ENCODE measurements at places on chromosomes 2 and 18. TPM values are rescaled to one million over a fixed set of nuclear protein-coding genes. Genes with fewer than 3 reads are reported as not detected.

- no peak for DNase-seq
- H3K27me3 ChIP-seq, result peaks cover 7% of the 10 kb centered on the region
- no peaks in the 10 kb centered on the region for H3K4me1 ChIP-seq
- no peak overlapping the region for H3K27ac ChIP-seq
Observed at GRCh38 chr2:36706021-36706876, 9.7 kb downstream of the VIT start.

GRCh38 chr18:55243857-55244256 is 284.6 kb upstream of the CCDC68 start:
- no peaks in the 10 kb centered on the region for H3K4me1 ChIP-seq
- no peaks in the 10 kb centered on the region for H3K27me3 ChIP-seq
- H3K36me3 ChIP-seq, result no peaks in the 10 kb centered on the region
- no peak overlapping the region for H3K4me3 ChIP-seq
- no peak for DNase-seq

DNA sequence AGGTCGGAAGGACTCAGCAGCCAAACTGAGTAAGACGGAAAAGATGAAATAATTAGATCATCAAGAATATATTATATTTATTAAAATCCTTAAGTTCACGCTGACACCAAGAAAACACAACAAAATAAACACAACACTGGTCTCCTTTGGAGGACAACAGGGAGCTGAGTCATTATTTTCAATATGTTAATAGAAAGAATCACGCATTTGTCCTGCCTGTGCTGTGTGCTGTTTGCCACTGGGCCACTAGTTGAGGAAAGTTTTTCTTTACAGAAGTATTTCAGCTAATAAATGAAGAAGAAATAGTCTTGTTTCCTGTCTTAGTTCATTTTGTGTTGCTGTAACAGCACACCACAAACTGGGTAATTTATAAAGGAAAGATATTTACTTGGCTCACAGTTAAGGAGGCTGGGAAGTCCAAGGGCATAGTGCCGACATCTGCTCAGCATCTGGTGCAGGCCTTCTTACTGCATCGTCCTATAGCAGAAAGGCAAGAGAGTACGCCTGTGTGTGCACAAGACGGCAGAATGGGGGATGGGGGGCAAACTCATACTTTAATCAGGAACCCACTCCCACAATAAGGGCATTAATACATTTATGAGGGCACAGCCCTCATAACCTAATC is 88.0 kb downstream of the TCF7L1 start:
- peaks cover 16% of the 10 kb centered on the region for H3K27me3 ChIP-seq
- no peak overlapping the region for H3K27ac ChIP-seq
- H3K4me1 ChIP-seq, result no peaks in the 10 kb centered on the region
- no peak for DNase-seq
- H3K36me3 ChIP-seq, result no peaks in the 10 kb centered on the region

GRCh38 chr2:111618978-111619902 is 264.8 kb downstream of the ANAPC1 start:
- DNase-seq, result no peak
- H3K4me3 ChIP-seq, result no peak overlapping the region
- H3K4me1 ChIP-seq, result peaks cover 3% of the 10 kb centered on the region
- H3K36me3 ChIP-seq, result no peaks in the 10 kb centered on the region
- H3K27me3 ChIP-seq, result peaks cover 3% of the 10 kb centered on the region

DNA sequence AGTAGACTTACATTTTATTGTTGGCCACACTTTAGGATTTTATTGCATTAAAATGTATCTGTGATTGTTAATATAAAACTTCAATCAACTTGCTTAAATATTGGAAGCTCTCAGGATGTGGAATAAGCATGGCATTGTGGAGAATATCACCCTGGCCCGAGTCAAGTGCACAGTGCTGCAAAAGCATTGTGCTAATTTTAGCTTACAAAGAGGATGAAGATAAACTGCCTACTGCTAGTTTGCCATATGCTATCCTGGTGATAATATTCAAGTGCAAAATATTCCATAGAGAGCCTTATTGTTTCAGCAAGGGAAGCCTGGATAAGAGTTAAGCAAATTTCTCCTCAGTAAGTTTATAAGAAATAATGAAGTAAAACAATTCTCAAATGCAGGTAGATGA is 54.5 kb downstream of the MEIS1 start:
- H3K4me3 ChIP-seq, result no peak overlapping the region
- no peaks in the 10 kb centered on the region for H3K4me1 ChIP-seq
- no peaks in the 10 kb centered on the region for H3K27me3 ChIP-seq
- no peak overlapping the region for H3K27ac ChIP-seq
- H3K36me3 ChIP-seq, result no peaks in the 10 kb centered on the region
- DNase-seq, result no peak

GRCh38 chr2:174972924-174973323 is 32.3 kb downstream of the CHN1 start:
- H3K27me3 ChIP-seq, result no peaks in the 10 kb centered on the region
- H3K4me1 ChIP-seq, result no peaks in the 10 kb centered on the region

- H3K27ac ChIP-seq, result no peak overlapping the region
- H3K4me1 ChIP-seq, result peaks cover 7% of the 10 kb centered on the region
- DNase-seq, result peak; percentile 26
- no peaks in the 10 kb centered on the region for H3K27me3 ChIP-seq
Observed at GRCh38 chr2:179096090-179096489, 46.2 kb upstream of the CCDC141 start.

GRCh38 chr2:136613096-136613495 is 152.2 kb upstream of the THSD7B start:
- no peak overlapping the region for H3K27ac ChIP-seq
- H3K27me3 ChIP-seq, result no peaks in the 10 kb centered on the region
- no peaks in the 10 kb centered on the region for H3K36me3 ChIP-seq
- H3K4me3 ChIP-seq, result no peak overlapping the region
- no peak for DNase-seq

DNA sequence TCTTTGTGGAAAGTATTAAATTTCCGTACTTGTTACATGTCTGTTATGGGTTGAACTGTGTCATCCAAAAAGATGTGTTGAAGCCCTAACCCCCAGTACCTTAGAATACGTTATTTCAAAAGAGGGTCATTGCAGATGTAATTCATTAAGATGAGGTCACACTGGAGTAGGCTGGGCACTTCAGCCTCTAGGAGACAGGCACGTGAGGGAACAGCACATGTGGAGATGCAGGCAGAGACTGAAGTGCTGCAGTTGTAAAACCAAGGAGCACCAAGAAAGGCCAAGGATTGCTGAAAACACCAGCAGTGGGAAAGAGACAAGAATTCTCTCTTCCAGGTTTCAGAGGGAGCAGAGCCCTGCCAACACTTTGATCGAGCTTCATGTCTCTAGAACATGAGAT is 4.6 kb upstream of the RHBDD1 start:
- no peaks in the 10 kb centered on the region for H3K27me3 ChIP-seq
- H3K36me3 ChIP-seq, result peaks cover 4% of the 10 kb centered on the region
- no peak overlapping the region for H3K4me3 ChIP-seq

DNA sequence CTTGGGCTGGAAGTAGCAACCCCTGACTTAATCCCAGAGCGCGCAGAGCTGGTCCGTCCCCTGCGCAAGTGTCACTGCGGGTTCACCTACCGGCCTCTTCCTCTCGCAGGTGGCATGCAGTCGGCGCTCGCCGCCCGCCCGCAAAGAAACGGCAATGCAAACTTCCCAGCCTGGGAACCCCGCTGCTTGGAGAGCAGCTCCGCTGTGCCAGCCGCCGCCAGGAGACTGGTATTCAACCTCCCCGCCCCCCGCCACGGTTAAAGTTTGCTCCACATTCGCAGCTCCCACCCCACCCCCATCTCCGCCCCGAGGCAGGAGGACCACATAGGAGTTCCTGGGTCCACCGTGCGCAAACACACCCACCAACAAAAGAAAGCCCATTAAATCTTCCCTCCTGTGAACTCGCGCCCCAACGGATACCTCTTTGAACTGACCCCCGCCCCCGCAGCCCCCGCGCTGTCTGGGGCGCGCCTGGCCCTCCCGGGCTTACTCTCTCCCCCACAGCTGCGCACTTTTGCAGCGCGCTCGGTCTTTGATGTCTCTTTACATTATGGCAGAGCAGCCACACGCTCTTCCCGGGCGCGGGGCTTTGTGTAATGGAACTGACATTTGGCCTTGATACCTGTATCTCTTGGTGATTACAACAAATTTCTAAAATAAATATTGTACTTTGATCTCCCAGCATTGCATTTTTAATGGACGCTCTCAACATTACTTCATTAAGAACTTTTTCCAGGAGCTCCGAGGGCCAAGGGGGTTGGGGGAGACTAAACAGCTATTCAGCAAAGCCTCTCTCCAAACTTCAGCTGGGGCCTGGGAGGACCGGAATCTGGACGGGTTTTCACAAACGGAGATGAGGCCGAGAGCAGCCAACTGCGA is 3.1 kb upstream of the SP5 start:
- no peak overlapping the region for H3K4me3 ChIP-seq
- no peak overlapping the region for H3K27ac ChIP-seq
- H3K36me3 ChIP-seq, result no peaks in the 10 kb centered on the region
- peaks cover 6% of the 10 kb centered on the region for H3K27me3 ChIP-seq
- DNase-seq, result no peak

- no peak overlapping the region for H3K4me3 ChIP-seq
- H3K27me3 ChIP-seq, result no peaks in the 10 kb centered on the region
- H3K36me3 ChIP-seq, result no peaks in the 10 kb centered on the region
- no peaks in the 10 kb centered on the region for H3K4me1 ChIP-seq
- no peak for DNase-seq
Observed at GRCh38 chr2:16494836-16495508, 170.7 kb downstream of the CYRIA start.

DNA sequence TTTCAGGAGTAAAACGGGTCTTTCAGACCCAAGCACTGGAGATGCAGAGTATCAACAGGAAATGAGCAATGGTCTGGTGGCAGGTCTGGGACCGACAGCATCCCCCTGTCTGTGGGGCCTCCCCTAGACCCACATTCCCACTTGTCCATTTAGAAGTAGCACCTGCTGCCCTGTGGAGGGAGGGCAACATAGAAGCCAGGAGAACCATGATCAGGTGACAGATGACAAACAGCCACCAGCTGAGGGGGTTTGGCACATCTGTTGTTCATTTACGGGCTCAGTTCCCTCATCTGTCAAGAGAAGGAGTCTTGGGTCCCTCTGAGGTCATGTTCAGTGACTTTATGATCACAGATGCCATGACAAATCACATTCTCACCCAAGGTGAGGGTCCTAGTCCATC is 77.9 kb upstream of the SLC66A3 start:
- no peak for DNase-seq
- H3K4me3 ChIP-seq, result no peak overlapping the region
- H3K27me3 ChIP-seq, result no peaks in the 10 kb centered on the region
- H3K36me3 ChIP-seq, result no peaks in the 10 kb centered on the region
- no peak overlapping the region for H3K27ac ChIP-seq

The NEU2 gene
- total RNA-seq, result not detected

The RAB27B gene
- 3.0 TPM for total RNA-seq

The LIPG gene
- total RNA-seq, result 0.26 TPM

The ALPI gene
- total RNA-seq, result not detected

The REEP1 gene
- 0.12 TPM for total RNA-seq

All from T-cell (primary cell).